Thyroid gland (tissue), 4 donors: ENCODE measurements at places on chromosomes 5 and 9. TPM values are rescaled to one million over a fixed set of nuclear protein-coding genes. Genes with fewer than 3 reads are reported as not detected.

PITX1 gene
- total RNA-seq: not detected

LIX1 gene
- total RNA-seq: 5.5 TPM

CACFD1 gene
- total RNA-seq: 35.1 TPM

OBP2A gene
- not detected for total RNA-seq

AMBP gene
- 2.1 TPM for total RNA-seq

ADAM19 gene
- 10.5 TPM for total RNA-seq

FUT7 gene
- not detected for total RNA-seq

ANKDD1B gene
- total RNA-seq: 1.7 TPM

DBH gene
- total RNA-seq: not detected

CTXN3 gene
- not detected for total RNA-seq

ANKRD31 gene
- 0.42 TPM for total RNA-seq

CMBL gene
- 29.5 TPM for total RNA-seq

PHF24 gene
- 1.6 TPM for total RNA-seq
